Sciatic nerve (tissue), 2 donors: ENCODE measurements at places on chromosomes 3 and 15. TPM values are rescaled to one million over a fixed set of nuclear protein-coding genes. Genes with fewer than 3 reads are reported as not detected.

DNA sequence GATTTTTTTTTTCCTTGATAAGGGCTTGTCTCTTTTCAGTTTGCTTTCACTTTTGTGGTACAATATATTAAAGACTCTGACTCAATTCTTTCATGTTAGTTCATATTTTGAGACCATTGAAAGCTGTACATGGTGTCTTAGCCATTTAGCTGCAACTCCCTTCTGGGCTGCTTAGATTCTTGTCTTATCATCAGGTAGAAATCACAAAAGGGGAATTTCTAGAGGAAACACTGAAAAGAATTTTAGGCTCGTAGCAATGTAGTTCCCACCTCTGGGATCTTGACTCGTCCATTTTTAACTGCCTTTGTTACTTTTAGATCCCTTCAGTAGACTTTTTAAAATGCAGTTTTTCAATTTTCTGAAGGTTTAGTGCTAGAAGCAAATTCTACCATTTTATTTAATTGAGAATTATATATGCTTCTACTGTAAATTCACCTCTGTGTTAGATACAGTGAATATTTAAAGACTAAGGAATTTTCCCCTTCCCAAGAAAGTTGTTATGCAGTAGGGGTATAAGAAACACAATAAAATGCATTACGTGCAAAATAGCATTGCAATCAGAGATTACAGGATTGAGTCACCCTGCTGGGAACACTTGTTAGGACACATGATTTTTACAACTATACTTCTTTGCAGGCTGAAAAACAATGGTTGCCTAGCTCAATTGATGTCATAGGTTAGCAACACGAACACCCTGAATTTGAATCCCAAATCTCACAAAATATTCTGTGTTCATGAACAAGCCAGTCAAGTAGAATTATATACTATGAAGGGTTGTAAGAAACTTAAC lies 772.7 kb downstream of the PDCD6IP start:
- DNase-seq, result no peak

GRCh38 chr3:146187334-146187950 lies 26.5 kb upstream of the PLOD2 start:
- no peak for DNase-seq

- no peak for DNase-seq
Observed at GRCh38 chr15:85318048-85318731, 62.2 kb upstream of the AKAP13 start.

GRCh38 chr3:118480101-118480860 lies 554.4 kb downstream of the IGSF11 start:
- no peak for DNase-seq

- no peak for DNase-seq
Observed at GRCh38 chr3:68771681-68772080, 160.7 kb downstream of the TAFA4 start.

DNA sequence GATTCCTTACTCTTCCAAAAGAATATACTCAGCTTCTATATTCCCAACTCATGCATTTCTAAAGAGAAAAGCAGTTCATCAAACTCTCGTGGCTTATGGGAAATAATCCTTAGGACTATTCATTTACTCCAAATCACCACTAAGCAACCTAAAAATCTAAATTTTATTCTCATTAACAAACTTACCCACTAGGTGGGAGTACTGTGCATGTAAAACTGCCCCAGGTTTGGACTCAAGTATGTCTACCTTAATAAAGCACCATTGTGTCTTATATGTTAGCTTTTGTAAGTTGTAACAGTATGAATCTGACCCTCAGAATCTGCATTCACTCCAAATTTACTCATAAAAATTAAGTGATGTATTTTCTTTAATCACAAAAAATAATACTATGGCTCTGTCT lies 25.3 kb downstream of the RAD18 start:
- DNase-seq, result no peak

- DNase-seq, result no peak
Observed at GRCh38 chr15:45026651-45027190, 3.7 kb downstream of the SORD start.

DNA sequence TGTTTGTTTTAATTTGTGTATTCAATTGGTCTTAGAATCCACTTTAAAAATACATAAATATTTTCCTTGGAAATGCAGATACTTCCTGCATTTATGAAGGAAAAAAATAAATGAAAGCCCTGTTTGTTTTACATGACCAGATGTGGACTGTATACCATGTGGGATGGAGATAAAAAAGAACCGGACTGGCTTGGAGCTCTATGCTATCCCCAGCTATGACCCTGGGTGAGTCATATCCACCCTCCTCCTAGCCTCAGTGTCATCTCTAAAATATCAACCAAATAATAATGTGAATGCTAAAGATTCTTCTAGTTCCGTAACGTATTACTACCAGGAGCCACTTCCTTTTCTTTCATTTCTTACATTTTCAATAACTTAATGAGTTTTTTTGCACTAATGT lies 44.5 kb upstream of the PDZRN3 start:
- DNase-seq, result no peak

DNA sequence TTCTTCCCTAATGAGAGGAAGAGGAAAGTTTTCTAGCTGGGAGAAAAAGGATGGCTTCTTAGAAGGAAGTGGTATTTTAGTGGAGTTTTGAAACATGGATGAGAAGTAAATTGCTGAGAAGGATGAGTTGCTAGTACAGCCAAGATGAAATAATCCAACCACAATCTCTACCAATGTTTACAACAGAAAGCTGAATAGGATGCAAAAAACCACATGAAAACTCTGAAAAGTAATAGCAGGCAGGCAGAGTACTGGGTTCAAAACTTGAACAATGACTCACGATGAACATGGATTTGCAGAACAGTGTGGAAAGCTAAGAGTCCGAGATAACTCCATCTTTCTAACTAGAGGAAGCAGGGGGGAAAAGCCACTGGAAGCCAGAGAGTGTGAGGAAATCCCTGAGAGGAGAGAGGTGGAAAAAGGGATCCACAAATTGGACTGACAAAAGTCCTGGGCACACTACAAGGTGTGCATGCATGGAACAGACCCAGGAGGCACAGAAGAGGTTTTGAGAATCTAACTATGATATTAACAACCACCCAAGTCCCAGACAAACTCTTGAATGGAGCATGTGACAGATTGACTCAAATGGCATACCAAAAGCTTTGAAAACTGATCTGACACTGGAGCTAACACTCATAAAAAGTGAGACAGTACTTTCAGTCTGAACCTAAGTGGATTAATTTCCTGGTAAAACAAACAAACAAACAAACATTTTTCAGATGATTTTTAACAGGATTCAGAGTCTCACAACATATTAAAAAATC lies 76.7 kb downstream of the ST6GAL1 start:
- DNase-seq, result no peak

Gene AADACL2
- total RNA-seq, result not detected

Gene CRABP1
- 28.8 TPM for total RNA-seq

Gene RBPMS2
- total RNA-seq, result 14.2 TPM
